Mammary epithelial cell (primary cell): ENCODE measurements at places on chromosomes 2 and 18.

GRCh38 chr2:18855027-18855426 lies 265.7 kb upstream of the NT5C1B start:
- peak; percentile 13 for DNase-seq

- DNase-seq = no peak
Measured at GRCh38 chr2:86492048-86492453, 50.9 kb downstream of the KDM3A start.

- no peak for DNase-seq
Measured at GRCh38 chr2:60023256-60023985, 530.0 kb downstream of the BCL11A start.

DNA sequence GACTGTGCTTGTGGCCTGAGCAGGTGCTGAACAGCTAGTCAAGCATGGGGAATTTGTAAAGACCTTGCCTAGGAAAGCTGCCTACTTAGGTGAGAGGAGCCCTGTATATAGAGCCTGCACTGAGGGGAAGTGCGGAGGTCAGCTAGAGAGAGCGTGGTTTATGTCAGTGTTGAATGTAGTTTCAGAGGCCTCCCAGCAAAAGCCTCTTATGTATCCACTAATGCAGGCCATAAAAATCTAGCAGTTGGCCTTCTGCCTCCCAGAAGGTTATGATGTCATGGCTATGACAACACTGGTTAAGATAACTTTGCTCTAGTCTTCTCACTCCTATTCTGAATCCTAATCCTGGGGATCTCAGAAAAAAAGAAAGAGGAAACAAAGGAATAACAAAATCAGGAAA lies 88.9 kb downstream of the ASXL3 start:
- no peak for DNase-seq

GRCh38 chr2:191738003-191738402 lies 60.1 kb downstream of the NABP1 start:
- DNase-seq = no peak

DNA sequence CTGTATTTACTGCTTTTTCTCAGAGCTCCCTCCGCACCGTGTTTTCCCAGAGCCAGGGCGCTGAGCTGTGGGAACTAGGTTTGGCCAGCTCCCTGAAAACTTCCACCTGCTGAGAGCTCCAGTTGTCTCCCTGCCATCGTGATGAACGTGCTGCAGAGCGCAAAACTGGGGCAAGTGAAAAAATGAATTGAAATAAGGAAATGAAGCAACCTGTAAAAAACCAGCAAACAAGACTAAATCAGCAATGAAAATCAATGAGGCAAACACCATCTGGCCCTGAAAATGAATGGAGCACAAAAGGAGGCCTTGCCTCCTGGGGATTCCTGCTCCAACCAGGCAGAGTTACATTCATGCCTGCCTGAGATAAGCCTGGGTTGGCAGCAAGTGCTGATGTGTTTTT lies 129.9 kb downstream of the MARCHF4 start:
- DNase-seq = no peak

DNA sequence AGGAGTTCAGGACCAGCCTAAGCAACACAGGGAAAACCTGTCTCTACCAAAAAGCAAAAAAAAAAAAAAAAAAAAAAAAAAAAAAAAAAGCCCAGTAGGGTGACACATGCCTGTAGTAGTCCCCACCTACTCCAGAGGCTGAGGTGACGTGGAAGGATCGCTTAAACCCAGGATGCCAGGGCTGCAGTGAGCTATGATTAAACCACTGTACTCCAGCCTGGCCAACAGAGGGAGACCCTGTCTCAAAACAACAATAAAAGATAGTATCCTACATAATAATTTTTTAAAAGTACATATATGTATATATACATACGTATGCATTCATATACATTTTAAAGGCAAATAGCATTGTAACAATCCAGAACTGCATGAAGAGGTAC lies 51.7 kb downstream of the SOS1 start:
- peak; percentile 57 for DNase-seq

GRCh38 chr18:47680488-47680887 lies 250.0 kb downstream of the SMAD2 start:
- no peak for DNase-seq

GRCh38 chr18:40485318-40485717 lies 1469.7 kb upstream of the PIK3C3 start:
- DNase-seq = peak; percentile 48

DNA sequence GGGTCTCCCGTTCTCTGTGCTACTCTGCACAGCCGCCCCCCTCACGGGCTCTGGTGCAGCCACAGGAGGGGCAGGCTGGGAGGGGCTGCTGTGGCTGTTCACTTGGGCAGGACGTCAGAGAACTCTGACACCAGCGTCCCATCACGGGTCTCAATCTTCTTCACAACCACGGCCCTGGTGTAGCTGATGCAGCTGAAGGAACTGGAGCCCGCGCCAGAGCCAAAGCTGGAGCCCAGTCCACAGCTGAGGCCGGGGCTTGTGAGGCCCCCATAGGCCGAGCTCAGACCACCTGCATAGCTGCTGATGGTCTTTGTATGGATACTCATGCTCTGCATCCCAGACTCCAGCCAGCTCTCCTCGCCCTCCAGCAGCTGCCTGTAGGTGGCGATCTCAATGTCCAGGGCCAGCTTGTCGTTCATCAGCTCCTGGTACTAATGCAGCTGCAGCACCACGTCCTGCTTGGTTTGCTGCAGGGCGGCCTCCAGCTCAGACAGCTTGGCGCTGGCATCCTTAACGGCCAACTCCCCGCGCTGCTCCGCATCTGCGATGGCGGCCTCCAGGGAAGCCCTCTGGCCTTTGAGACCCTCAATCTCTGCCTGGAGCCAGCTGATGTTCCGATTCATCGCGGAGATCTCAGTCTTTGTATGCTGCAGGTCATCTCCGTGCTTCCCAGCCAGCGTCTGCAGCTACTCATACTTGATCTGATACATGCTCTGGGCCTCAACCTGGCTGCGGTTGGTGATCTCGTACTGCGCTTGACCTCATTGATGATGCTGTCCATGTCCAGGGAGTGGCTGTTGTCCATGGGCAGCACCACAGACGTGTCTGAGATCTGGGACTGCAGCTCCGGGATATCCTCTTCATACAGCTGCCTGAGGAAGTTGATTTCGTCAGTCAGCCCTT lies 7.4 kb upstream of the DUSP19 start:
- peak; percentile 11 for DNase-seq

- DNase-seq = no peak
Measured at GRCh38 chr2:26534098-26534864, 56.4 kb upstream of the OTOF start.

DNA sequence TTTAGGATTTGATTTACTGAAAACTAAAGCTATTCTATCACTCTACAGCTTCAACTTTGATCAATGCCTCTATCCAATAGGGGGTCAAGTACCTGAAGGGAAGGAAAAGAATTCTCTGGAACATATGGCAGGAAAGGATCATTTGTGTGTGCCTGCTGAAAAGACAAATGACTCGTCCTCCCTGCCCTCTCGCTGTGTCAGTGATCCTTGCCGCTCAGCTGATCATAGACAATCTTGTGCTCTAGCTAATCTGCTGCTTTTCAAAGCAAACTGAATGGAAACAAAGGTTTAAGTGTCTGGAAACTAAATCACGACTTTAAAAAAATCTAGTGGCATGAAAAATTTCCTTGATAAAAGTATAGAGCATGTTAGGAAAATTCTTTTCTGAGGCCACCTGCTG lies 75.6 kb upstream of the CPO start:
- DNase-seq = no peak

- no peak for DNase-seq
Measured at GRCh38 chr2:196431076-196431475, 208.4 kb upstream of the CCDC150 start.

- DNase-seq = no peak
Measured at GRCh38 chr2:139963863-139964355, 1183.7 kb upstream of the NXPH2 start.

DNA sequence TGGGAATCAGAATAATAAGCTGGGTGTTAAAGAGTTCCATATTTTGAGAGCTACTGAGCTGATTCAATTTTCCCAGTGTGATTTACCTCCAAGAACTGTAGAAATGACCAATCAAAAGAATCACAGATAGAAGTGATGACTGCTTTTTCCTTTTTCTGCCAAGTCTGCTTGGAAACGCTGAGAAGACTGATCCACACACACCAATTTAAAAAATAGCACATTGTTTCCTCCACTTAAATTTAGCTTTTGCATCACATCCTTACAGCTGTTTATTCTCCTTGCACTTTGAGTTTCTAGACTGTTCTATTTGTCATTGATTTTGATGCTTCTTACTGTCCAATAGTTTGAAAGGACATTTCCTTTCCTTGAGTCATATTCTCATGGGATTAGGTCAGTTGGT lies 590.3 kb upstream of the CHAC2 start:
- no peak for DNase-seq

DNA sequence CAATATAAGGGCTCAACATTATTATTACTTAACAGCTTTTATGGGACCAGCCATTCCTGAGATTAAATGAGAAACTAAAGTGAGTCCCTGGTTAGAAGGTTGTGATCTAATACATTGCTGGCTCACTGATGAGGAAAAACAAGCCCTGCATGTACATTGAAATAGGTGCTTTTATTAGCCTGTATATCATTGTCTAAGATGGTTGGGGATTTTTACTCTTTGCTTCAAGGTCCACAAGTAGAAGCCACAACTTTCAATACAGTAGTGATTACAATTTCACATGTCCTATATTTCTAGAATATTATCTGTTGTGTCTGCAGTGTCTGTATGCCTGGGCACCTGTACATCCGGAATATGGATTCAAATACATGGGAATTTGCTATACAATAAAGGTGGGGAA lies 104.1 kb upstream of the FZD5 start:
- no peak for DNase-seq

DNA sequence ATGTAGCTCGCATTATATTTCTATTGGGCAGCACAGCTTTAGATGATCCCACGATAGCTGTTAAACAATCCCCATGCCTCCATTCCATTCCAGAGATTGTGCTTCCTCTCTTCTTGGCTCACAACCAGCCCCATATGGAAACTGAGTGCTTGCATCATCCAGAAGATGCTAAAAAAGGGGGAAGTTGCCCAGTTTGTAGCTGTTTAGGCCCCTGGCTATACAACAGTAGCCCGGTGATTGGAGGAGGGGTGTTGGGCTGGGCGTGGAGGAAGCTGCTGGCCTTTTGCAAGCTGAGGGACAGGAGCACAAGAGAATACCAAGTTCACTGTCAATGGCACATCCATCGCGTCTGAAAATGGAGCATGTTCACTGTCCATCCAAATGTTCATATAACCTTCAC lies 360.2 kb downstream of the ALK start:
- no peak for DNase-seq

- no peak for DNase-seq
Measured at GRCh38 chr18:76662626-76663025, 159.7 kb upstream of the ZNF236 start.

DNA sequence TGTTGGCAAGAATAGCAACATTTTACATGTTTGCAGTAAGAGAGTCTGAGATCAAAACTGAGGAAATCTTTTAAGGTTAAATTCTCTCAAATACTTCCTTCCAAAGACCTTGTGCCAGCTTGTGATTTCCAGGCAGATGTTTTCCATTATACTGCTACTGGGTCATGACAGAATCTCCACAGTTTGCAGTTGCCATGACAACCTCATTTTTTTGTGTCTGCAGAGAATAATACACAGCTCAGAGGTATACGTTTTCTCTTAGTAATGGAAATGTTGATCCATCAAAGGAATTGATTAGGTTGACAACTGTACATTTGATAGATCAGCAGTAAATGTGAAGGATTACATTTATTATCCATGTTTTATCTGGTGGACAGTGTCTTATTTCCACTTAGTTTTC lies 29.1 kb upstream of the CSRNP3 start:
- no peak for DNase-seq

DNA sequence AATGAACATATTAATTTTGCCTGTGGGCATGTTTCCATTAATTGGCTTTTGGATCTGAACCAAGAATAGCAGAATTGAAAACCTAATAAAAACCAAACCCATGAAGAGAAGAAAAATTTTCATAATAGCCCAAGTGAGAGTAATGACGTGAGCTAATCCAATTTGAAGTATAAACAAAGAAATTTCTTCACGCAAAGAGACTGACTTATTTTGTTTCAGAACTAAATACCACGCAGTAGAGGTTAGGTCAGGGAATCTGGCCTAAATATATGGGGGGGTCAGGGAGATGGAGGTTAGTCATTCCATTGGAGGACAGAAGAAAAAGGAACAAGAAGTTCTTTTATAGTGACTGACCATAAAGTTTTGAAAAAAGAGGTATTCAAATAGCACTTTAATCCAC lies 94.1 kb upstream of the CYP1B1 start:
- no peak for DNase-seq

GRCh38 chr2:199470672-199471442 lies 13.1 kb upstream of the SATB2 start:
- no peak for DNase-seq

DNA sequence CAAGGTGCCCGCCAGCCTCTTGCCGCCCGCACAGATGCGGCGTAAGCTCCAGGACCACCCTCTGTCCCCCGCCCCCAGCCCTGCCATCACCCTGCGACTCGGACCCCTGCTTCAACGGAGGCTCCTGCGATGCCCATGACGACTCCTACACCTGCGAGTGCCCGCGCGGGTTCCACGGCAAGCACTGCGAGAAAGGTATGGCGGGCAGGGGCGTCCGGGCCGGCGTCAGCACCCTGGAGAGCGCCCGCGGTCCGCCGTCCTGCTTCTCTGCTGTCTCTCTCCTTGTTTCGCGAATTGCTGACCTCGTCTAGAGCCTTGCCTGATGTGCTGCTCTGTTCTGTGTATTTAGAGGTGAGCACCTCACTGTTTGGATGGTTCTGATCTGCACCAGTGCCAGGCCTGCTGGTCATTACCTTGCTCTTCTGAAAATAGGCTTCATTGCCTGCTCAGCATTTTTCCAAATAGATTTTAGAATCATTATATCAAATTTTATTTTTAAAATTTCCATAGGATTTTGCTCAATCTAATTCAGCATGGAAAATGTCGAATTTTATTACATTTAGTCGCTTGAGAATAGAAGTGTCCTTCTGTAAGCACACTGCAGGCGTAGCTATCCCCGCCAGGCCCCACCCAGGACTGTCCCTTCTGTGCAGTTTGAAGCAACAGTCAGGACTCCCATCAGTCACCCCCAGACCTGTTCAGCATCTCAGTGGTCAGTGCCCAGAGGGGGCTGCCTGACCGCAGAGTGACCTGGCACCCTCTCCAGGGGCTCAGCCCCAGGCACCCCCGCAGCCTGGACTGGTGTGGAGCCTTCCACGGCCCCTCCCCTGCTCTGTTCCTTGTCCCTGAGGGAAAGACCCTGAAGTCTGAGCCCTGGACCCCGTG lies 51.6 kb downstream of the SNED1 start:
- DNase-seq = no peak

- DNase-seq = no peak
Measured at GRCh38 chr2:118055512-118056164, 32.6 kb upstream of the INSIG2 start.

GRCh38 chr18:29629493-29630036 lies 1413.0 kb downstream of the DSC3 start:
- no peak for DNase-seq

- no peak for DNase-seq
Measured at GRCh38 chr2:150887926-150888325, 373.7 kb downstream of the RBM43 start.

DNA sequence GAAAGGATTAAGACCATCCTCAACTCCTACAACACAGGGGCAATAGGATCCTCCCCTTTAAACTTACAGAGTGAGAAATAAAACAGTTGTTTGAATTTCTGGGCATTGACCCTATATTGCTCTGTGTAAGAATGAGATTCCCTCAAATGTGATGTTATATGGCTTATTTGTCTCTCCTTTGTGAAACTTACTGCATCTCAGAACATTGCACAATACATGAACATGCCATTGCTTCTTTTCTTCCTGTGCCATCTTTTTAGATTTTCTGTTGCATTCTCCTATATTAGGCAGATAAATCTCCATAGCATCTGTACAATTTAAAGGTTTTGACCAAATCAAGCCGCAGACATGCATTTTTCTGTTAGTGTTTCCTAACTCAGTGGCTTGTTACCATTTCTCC lies 941.9 kb upstream of the FANCL start:
- DNase-seq = no peak
